ENCODE measurements at places on chromosomes 5 and 9.

- DNase-seq = no peak
Measured at GRCh38 chr5:34007201-34007620, 639 bp downstream of the AMACR start.

DNA sequence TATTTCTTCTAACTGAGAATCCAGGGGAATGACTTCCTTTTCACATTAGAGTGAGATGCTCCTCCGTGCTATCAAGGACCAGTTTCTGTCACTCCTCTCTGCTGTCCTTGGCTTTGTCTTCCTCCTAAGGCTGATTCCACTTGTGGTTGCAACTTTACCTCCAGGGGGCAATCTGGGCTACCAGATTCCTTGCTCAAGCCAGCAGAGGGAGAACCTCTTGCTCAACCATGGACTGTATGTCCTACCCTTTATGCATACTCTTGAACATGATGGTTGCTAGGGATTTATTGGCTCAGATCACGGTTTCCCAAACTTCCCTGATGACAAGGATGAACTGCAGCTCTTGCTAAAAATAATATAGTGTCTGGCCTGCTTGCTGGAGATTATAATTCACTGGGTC is 24.0 kb downstream of the NNT start:
- DNase-seq = peak; percentile 11

GRCh38 chr5:147568710-147569406 is 59.0 kb upstream of the DPYSL3 start:
- DNase-seq = no peak

GRCh38 chr5:117888688-117889087 is 1099.7 kb downstream of the DTWD2 start:
- DNase-seq = no peak

DNA sequence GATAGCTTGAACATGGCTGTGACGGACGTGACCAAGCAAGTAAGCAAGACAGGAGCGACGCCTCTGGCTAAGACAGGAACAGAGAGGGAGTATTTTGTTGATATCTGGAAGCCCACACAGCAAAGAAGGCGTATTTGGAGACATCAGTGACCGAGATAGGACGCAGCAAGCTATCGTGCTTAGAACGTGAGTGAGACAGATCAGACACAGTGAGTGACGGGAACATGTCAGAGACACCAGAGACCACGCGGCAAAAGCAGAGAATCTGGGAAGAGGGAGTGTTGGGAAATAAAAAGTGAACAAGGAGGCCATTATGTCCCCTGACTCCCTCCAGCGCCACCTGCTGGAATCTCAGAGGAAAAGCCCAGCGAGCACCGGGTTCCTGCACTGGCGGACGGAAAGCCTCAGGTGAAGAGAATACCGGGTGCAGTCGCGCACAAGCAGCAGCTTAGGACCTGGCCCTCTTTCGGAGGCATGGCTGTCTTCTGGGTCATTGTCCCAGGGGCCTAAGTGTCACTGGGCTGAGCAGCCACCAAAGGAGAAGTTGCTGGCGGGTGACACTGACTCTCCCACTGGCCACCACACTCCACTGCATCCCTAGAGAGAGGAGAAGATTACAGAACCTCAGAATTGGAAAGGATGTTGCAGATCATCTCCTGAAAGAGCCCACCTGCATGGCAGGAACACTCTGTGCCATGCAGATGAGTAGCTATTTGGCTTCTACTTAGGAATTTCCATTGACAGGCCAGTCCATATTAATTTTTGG is 99.1 kb downstream of the FBXO38 start:
- no peak for DNase-seq

- peak; percentile 78 for DNase-seq
Measured at GRCh38 chr5:38569180-38569579, 12.7 kb upstream of the LIFR start.

DNA sequence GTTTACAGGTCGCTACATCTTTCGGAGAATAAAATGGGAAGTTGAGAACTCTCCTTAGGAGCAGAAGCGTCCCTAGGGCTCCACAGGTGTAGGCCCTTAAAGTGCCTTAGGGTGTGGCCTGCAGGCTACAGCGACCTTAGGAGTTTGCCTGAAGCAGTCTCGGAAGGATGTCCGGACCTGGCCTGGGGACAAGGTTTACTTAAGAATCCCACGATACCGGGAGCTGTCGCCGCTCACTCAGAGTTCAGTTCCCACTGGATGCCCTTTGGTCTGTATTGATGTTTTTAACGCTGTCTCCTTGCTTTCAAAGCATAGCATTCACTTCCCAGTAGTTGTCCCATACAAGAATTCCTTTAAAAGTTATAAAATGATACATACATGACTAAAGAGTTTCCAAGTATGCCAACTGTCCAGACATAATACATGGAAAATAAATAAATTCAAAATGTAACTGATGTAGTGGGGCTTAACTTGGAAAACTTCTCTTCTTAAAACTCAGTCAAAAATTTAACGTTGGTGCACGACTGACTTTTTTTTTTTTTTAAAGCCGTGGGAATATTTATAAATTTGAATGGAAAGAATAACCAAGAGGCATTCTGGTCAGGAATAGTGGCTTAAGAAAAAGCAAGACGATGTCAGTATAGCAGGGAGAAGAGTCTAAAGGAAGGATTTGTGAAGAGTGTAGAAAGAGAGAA is 848 bp downstream of the RAD50 start:
- no peak for DNase-seq

DNA sequence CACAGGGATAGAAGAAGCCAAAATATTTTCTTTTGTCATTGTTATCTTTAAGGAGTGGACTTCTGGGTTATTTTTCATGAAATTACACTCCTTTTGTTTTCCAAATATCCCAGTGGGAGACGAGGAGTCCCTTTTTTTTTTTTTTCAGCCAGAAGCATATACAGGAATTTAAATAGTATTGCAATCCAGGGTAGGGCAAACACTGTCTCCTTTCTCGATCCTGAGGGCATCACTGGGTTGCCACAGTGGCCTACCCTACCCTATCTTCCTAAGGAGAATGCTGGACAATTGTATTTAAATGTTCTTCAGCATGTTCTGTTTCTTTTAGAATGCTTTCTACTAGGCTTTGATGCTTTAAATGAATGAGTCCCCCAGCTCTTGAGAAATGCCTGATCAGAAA is 47.9 kb downstream of the LRRC70 start:
- DNase-seq = no peak

DNA sequence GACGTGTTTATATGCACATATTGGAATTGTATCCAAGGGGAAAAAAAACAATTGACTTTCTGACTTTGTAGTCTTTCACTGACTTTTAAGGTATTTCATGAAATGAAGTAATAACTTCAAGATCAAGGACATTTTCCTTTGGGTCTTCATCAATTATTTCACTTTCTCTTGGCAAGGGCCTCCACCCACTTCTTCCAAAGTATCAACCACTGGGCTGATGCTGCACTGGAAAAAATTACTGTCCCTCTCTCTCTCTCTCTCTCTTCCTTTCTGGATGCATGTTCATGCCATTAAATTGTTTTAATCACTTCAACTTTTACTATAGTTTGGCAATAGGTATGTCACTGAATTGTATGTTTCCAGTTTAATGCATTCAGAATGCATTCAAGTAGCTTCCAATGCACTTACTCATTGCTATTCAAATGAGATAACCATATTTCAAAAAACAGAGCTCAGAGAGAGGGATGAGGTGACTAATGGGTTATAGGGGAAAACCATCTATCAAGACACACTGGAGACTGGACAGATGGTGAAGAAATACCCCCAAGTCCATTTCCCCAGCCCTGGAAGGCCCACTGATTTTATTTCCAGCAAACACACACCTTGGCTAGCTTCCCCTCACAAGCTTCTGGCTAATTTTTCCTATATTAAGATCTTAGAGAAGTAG is 585.3 kb downstream of the EBF1 start:
- DNase-seq = no peak

DNA sequence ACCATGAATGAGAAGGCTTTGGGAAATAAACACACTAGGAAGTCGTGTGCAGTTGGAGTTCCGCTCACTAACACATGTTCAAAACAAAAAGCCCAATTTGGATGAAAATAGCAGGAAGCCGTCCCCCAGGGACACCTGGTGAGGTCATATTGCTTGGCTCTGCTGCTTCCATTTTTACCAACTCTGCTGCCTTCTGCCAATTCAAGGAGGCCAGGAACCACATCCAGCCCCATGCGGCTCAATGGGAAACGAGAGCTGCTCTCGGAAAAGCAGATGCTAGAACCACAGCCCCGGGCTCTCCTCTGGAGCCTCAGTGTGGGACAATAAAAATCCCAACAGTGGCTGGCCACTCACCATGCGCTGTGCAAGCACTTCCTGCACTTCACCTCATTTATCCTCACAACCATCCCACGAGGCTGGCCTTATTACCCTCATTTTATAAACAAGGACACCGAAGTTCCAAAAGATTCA is 13.4 kb downstream of the ADAM19 start:
- no peak for DNase-seq

DNA sequence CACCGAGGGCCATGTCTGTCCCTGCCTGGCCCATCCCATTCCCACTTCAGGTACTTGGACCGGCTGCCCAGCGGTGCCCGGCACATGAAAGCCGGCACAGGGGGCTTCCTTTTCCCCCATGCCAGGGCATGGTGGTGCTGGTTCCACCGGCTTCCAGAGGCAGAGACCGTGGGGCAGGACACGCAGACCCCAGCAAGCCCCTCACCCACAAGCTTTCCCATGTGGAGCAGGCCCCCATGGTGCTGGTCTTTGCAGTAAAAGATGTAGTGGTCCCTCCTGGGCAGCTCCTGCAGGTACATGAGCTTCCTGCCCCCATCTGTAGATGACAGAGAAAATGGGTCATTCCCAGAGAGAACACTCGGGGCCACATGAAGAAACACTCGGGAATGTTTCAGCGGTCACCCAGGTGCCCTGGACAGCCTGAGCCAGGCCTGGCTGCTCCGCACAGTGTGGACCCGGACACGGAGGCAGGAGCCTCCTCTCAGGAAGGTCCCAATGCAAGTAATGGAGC is 2.0 kb downstream of the OBP2B start:
- no peak for DNase-seq

GRCh38 chr9:19665146-19665863 is 123.5 kb downstream of the SLC24A2 start:
- DNase-seq = no peak

- no peak for DNase-seq
Measured at GRCh38 chr9:86519066-86519615, 164.9 kb upstream of the TUT7 start.

DNA sequence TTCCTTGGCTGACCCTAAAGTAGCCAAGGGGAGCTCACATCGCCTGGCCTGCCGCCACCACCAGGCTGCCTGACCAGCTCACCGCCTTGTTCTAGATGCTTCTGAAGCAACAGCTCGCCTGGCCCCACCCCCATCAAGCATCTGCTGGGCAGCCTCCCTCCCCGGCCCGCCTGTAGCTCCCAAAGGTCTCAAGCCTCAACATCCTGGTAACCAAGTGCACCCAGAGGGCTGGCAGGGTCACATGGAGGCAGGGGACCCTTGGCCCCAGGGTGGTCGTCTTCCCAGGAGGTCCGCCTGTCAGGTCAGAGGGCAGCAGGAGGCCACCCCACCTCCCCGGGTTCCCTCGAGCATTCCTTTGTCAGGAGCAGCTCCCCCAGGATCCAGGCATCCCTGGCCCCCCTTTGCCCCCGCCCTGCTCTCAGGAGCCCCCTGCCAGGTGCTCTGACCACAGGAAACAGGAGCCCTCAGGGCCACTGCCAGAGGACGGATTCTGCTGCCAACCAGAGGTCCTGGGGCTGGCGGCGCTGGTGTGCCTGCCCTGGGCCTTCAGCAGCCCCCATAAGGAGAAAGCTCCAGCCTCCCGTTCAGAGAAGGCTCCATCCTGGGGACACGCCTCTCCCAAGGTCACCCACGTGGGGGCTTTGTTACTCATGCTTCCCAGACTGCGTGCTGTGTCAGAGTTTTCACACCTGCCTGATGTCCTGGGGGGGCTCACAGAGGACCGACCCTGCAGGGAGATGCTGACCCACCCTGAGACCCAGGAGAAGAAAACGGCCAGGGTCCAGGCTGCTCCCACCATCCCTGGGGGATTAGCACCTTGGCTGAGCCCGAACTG is 3.5 kb upstream of the LRRC14B start:
- no peak for DNase-seq

GRCh38 chr9:4936823-4937222 is 48.2 kb upstream of the JAK2 start:
- no peak for DNase-seq

- no peak for DNase-seq
Measured at GRCh38 chr5:57779383-57780223, 297.0 kb upstream of the ACTBL2 start.

- DNase-seq = no peak
Measured at GRCh38 chr5:150122158-150122510, 33.5 kb downstream of the PDGFRB start.

DNA sequence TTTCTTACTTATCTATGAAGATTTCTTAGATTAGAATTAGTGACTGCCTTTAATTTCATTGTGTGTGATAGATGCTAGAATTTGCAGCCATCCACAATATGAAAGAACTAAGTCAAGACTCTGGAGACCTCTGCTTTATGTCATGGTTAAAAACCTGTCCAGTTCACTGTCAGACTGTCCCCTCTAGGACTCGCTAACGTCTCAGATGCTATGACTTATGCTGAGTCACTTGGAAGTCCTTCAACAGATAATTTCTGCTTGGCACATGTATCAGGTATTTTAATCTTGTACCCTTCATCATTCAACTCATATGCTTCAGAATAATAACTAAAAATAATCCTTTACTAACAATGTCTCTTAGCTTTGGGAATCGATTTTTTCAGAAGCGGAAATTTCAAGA is 230.5 kb upstream of the DMAC1 start:
- DNase-seq = no peak

DNA sequence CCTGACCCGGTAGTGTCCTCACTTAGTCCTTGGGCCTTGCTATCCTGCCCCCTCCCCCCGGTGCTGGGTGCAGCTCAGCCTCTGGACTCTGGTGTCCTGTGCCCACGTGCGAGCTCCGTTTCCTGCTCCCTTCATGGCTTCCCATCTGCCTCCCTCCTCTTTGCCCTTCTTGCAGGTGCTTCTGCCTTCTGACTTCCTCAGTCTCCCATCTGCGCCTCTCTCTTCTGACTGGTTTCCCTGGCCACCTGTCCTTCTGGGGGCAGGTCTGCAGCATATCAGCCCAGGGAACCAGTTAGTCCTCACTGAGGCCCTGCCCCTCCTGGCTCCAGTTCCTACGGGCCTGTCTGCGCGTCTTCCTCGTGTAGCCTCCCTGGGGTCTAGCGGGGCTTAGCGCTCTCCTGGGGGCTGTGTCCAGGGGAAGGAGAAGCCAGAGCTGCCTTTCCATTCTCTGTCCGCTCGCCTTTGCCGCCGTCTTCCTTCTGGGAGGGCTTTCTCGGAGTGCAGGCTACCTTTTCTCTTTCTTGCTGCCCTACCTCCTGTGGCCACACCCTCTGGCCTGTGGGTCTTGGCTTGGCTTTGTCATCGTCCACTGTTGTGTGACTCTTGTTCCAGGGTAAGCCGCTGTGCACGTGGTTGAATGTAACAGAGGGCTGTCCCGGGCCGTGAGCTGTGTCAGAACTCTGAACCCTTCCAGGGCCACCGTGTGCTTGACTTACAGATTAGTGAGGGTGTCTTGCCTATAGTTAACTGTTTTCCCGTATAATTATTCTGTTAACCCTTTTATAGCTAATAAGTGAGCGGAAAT is 51.8 kb downstream of the EHMT1 start:
- DNase-seq = peak; percentile 61

GRCh38 chr5:133611357-133612248 is 738 bp downstream of the FSTL4 start:
- no peak for DNase-seq
